ENCODE measurements at places on chromosomes 13 and 19.

- no peak for DNase-seq
Measured at GRCh38 chr19:8609279-8610040, 1.1 kb downstream of the ADAMTS10 start.

DNA sequence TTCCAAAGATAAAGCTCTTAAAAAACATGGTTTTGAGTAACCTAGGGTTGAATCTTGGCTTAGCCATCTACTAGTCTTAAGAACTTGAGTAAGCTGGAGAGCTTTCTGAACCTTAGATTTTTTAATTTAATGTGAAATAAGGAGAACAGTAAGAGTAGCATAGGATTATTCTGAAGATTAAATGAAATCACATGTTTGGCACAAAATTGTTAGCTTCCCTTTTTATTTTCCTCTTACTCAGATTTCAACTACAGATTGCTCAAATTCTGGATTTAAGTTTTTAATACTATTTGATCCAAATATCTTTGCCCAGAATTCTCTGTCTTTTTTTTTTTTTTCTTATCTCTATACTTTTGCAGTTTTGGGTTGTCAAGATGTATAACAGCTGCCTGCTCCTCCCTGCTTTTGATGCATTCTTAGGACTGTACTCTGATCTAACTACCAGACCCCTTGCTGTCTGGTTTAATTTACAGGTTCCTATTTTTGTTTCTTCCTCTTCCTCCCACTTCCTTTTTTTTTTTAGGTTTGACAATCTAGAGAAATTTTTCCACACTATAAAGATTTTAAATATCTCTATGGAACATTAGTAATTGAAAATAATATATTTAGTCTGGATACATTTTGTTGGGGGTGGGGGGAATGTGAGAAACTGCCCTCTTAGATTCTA lies 12.3 kb downstream of the POMP start:
- DNase-seq: no peak

- DNase-seq: no peak
Measured at GRCh38 chr19:13902993-13903555, 2.8 kb downstream of the BRME1 start.

- DNase-seq: no peak
Measured at GRCh38 chr19:46946611-46947238, 72.9 kb upstream of the NPAS1 start.

- DNase-seq: no peak
Measured at GRCh38 chr19:19782783-19783182, 38.8 kb downstream of the ZNF506 start.

- no peak for DNase-seq
Measured at GRCh38 chr13:32471187-32471922, 43.4 kb upstream of the N4BP2L1 start.

- no peak for DNase-seq
Measured at GRCh38 chr19:926589-927350, 935 bp downstream of the ARID3A start.

DNA sequence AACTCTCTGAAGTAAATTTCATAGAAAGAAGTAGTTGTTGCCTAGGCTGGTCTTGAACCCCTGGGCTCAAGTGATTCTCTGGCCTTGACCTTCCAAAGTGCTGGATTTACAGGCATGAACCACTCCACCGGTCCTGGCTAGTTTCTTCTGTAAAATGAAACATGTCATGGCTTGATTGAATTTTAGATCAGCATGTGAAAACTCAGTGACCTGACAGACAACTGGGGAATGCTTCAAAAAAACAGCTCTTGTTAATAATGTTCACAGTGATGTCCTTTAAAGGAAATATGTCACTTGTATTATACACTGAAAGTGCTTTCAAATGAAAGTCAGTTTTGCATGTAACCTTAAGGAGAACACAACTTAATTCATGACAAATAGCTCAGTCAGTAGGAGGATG lies 118.2 kb downstream of the KLF5 start:
- DNase-seq: no peak

- DNase-seq: no peak
Measured at GRCh38 chr13:97933776-97934175, 19.7 kb upstream of the IPO5 start.

DNA sequence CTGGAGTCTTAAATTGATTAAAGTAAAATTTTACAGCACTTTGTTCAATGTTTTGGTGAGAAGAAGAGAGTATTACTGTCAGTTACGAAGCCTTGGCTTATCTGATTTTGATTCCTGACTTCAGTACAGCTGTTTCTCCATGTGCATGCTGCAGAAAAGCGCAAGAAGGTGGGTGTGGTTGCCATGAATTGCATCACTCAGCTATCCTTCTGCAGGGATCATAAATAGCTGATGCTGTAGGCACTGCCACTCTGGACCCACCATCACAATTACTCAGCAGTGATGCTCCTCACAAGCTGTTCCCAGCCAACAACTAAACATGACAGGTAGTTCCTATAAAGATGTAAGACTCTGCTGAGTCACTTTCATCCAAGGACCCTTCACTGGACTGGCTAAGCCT lies 321.2 kb downstream of the IRS2 start:
- no peak for DNase-seq

GRCh38 chr19:19106056-19106551 lies 32.2 kb downstream of the TMEM161A start:
- no peak for DNase-seq

DNA sequence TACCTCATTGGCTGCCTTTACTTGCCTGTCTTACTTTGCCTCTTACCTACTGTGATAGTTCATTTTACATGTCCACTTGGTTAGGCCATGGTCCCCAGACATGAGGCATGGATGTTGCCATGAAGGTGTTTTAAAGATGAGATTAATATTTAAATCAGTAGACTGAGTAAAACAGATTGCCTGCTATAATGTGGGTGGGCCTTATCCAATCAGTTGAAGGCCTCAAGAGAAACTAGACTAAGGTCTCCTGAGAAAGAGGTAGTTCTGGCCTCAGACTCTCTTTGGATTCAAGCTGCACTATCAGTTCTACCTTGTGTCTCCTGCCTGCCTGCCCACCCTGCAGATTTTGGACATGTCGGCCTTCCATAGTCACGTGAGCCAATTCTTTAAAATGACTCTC lies 26.1 kb downstream of the ADGRE3 start:
- no peak for DNase-seq

DNA sequence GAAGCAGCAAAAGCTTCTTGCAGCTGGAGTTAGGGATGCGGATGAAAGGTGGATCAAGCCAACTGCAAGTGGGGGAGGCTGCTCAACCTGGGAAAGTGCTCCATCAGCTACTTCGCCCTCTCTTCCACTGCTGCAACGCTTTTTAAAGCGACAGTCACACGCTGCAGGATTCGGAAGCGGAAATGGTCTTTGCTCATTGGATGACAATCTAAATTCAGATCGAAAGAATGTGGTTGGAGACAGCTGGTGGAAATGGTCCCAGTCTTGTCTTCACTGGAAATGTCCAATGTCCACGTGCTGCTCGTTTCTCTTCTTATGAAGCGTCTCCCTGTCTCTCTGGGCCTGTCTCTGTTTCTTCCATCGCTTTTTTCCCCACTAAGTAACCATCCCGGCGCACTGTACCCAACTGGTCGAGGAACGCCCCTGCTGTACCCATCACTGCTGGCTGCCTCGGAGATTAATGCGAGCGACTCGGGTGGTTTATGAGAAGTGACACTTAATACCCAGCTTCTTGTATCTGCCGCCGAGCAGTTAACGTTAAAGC lies 2.1 kb upstream of the FGF9 start:
- no peak for DNase-seq

DNA sequence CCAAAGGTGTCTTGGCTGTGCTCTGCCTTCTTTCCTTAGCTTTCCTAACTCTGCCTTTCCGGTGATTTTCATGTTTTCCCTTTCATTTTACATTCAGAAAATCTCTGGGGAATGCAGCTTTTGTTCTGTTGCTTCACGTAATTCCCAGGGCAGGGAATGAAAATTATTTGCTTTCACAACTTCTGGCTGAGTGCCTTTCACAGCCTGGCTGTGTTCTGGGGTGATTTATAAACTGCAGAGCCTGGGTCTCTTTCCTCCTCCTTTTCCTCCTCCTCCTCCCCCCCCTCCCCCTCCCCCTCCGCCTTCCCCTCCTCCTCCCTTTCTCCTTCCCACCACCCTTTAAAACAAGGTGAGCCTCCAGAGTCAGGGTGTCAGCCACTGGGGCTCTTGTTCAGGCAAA lies 84.3 kb downstream of the RNASEH2B start:
- no peak for DNase-seq

DNA sequence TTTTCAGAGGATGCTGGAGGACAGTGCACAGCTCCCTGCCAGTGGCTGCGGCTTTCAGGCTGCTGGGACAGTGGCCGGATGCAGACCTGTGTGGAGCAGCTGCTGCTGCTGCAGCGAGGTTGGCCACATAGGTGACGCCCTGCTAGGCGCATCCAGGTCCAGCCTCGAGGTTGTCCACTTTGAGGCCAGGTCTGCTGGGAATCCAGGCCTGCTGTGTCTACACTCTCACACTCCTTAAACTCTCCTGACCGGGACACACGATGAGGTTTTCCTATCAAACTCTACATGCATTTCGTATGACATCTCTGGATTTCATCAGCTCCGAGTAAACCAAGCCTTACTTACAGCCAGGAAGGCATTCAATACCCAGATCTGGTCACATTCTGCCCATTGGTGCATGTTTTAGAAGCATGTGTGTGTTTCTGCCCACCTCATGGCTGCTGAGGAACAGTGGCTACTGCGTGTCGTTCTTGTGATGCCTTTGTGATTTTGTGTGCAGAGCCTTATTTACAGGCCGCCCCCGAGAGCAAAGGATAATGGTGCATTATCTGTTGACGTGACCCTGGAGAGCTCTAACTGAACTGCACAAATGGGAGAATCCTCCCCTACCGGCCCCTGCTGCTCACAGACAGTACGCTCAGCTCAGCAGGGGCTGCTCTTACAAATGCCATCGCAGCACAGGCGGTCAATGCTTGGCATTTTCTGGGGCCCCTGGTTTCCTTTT lies 12.3 kb upstream of the MCF2L start:
- no peak for DNase-seq

DNA sequence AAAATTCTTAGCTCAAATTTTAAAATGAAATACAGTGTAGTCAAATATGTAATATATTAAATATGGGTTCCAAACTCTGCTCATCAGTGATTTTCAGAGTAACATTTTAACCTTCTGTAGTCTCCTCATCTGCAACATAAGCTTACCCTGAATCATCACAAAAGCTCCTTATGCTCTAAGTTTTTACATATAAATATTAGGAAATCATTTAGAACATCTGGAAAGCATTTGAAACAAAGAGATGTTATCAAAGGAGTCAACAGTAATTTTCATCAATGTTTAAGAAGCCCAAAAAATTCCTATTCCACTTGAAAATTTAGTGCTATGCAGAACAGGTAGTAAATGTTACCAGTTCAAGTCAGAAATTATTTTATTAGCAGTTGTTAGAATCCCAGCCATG lies 224.7 kb downstream of the DCT start:
- DNase-seq: no peak

- no peak for DNase-seq
Measured at GRCh38 chr13:92500192-92500591, 726.4 kb upstream of the GPC6 start.

- no peak for DNase-seq
Measured at GRCh38 chr19:38784224-38784623, 4.8 kb upstream of the LGALS7B start.

DNA sequence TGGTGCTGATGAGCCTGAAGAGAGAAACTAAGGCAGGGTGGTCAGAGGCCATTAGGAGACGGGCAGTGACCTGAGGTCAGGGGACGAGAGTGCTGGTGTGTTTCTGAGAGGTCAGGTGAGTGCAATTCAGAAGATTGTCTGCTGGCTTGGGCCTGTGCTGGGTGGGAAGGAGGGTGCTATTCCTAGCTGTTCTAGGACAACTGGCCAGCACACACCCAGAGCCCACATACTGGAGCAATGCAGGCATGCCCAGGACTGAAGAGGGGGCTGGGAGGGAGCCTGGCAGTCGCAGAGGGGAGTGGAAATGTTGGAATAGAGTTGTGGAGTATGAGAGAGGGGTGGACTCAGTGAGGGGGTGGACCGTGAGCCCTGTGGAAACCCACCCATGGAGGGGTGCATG lies 16.5 kb downstream of the ARHGEF7 start:
- no peak for DNase-seq

GRCh38 chr13:89900104-89900765 lies 1447.3 kb upstream of the MIR17HG start:
- no peak for DNase-seq

GRCh38 chr13:104111031-104111430 lies 1044.8 kb upstream of the SLC10A2 start:
- no peak for DNase-seq

GRCh38 chr19:49335071-49335783 lies at the start of gene CD37:
CD37 (plus strand) TSS chr19:49335406; CDS start chr19:49335541, 135 bp downstream.
- peak; percentile 28 for DNase-seq

DNA sequence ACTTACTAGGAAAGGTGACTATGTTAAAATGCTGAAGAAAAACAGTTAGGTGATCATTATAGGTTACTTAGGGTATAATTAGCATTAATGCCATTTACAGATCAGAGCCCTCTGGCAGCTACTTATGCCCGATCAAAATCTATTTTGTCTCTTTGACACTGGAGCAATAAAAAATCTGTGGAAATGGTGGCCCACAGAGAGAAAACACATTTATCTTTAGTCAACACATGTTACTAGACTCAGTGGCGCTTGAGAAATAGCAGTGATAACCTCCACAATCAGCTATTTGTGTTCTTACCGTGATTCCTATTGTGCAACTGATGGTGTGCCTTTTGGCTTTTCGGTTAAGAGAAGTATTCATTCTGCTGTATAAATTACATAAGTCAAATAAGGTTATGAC lies 1519.6 kb downstream of the PCDH9 start:
- no peak for DNase-seq

DNA sequence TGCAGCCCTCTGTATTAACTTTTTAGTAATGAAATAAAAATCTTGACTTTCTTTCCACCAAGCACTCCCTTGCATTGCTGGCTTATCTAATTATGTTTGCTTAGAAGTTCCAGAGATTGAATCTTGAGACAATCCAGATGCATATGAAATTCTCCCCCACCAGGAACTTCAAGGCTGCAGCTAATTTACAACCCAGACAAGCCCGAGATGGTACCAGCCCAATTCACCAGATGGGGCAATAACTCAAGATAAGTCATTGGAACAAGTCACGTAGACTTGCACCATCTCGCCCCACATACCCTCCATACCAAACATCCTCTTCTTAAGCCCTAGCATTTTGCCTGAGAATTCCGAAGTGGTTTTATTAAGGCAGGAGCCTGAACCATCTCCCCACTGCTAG lies 29.0 kb downstream of the UTP14C start:
- DNase-seq: no peak

DNA sequence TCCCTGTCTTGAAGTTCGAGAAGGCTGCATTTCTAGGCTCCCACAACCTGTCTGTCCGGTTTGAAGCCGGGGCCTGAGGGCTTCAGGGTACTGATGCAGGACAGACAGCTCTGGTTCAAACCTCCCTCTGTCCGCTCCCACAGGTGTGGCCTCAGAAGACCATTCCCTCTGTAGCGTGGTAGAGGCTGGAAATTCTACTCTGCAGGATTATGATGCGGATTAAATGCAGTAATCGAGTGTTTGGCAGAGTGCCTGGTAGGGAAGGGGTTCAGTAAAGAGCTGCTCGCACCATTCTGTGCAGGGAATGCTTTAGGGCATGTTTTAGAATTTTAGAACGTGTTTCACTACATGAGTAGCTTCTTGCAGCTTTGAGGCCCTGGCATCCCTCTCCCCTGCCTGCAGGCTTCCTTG lies 30.5 kb downstream of the PPP1R37 start:
- no peak for DNase-seq
